ENCODE measurements at places on chromosomes 7 and 10.

GRCh38 chr10:77862595-77862994, 64.0 kb downstream of the DLG5 start:
- DNase-seq: no peak

DNA sequence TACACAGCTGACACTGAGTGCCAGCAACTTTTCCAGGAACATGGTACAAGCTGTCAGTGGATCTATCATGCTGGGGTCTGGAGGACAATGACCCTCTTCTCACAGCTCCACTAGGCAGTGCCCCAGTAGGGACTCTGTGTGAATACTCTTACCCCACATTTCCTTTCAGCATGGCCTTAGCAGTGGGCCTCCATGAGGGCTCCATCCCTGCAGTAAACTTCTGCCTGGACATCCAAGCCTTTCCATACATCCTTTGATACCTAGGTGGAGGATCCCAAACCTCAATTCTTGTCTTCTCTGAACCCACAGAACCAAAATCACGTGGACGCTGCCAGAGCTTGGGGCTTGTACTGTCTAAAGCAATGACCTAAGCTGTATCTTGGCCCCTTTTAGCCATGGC, 116.8 kb downstream of the IQUB start:
- no peak for DNase-seq

DNA sequence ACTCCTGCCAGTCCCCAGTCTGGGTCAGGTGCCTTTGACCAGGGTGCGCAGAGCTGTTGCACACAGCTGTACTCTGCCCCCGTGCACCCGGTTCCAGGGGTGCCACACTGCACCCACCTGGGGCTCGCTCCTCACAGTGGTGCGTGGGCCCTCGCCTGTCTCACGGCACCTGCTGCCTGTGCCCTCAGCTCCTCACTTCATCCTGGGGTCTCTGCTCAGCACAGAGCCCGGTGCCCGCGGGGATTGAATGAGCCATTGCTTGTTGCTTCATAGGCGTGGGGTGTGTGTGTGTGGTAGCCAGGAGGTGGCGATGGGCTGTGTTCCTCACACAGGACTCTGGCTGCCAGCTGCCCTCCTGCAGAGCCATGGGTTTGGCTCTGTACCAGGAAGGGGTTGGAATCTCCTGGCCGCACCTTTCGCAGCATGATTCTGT, 18.5 kb downstream of the EIF3B start:
- DNase-seq: no peak

DNA sequence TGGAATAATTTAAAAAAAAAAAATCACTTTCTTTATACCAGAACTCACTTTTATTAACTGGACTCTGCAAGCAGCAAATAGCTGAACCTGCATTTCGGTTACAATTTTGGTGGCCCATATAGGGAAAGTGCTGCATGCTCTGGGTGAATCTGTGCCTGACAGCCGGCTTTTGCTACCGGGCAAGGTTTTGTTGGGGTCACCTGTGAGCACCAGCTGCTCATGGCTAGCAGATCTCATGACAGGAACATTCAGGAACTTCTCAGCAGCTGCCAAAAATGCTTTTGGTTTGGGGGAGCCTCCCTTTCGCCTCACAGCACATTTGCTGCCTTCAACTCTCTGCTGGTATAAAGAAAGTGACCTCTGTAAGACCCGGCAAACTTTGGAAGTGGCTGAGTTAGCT, 13.2 kb upstream of the CREB3L2 start:
- DNase-seq: no peak

DNA sequence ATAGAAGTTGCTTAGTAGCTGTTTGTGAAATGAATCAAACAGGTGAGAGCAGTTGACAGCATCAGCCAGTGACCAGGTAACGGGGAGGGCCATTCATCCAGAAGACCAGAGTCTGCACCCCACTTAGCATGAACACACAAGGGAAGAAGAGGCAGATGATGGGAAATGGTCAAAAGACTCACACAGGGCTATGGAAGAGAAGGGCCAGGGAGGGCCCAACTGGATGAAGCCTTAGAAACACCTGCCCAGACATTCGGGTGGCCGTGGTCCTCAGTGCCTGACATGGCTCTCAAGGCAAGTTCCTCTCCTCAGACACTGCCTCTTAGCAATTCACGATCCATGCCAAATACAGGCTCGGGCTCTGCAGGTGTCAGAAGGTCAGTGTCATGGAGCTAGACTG, 354.1 kb downstream of the TCERG1L start:
- no peak for DNase-seq

- DNase-seq: no peak
These were observed 264.6 kb downstream of the SFMBT2 start for GRCh38 chr10:7146189-7146588.

GRCh38 chr10:124545351-124546054, 83.9 kb downstream of the LHPP start:
- DNase-seq: no peak

Data from hypothalamus (tissue), 51 donors.